Activated naive CD4-positive, alpha-beta T cell (primary cell): ENCODE measurements at places on chromosomes 7 and 10.
A peak's percentile ranks its signal among the peaks of the same experiment; 100 is the strongest.

GRCh38 chr10:121113911-121114310 lies 262.7 kb downstream of the WDR11 start:
- no peak for DNase-seq

GRCh38 chr10:73997461-73997786 lies 492 bp upstream of the VCL start:
- DNase-seq: peak; percentile 72

DNA sequence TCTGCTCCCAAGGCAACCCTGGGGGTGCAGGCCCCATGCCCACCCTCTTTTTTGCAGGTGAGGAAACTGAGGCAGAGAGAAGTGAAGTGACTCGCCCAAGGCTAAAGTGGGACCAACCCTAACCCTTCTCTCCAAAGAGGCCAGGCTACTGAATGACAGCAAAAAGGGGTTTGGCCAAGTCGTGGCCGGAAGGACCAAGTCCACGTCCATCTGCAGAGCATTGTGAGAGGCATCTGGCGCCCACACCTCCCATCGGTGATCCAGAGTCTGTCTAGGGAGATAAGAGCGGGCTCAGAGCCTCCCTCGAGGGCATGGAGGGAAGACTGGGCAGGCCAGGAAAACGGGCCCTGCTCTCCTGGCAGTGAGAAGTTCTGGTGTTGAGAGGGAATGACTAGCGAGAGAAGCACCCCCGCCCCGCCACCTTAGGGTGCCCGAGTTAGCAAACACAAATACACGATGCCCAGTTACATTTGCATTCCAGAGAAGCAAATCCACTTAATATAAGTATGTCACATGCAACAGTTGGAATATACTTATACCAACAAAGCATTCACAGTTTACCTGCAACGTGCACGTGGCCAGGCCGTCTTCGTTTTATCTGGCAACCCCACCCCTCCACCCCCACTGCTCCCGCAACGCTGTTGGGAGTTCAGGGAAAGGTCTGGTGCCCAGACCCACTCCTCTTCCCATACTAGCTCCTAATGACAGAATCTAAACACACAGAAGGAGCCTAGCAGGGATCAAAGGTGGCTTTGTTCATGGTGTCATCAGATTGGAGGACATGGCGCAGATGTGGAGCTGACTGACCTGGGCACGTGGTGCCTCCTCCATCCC lies 124.9 kb downstream of the OAT start:
- no peak for DNase-seq

DNA sequence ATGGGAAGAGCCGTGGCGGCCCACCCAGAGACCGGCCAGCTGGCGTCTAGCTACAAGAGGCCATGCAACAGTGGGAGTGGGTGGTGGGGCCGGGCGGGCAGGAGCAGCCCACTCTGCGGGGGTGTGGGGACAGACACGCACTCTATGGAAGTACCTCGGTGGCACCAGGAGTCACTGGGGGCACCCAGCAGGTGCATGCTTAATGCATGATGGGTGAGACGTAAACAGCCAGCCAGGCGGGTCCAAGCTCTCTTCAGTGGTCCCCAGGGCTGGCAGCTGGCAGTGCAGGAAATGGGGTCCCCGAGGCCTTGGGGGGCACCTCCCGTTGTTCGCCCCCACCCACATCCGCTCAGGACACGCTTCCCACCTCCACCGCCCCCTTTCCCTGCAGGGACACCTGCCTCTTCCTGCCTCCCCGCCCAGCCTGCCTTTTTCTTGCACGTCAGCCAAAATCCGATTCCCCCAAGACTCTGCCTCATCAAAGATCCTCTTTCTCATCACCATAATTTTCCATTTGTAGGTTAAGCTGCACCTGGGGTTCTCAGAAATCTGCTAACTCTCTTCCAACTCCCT lies 22.6 kb upstream of the PSMG3 start:
- DNase-seq: no peak

DNA sequence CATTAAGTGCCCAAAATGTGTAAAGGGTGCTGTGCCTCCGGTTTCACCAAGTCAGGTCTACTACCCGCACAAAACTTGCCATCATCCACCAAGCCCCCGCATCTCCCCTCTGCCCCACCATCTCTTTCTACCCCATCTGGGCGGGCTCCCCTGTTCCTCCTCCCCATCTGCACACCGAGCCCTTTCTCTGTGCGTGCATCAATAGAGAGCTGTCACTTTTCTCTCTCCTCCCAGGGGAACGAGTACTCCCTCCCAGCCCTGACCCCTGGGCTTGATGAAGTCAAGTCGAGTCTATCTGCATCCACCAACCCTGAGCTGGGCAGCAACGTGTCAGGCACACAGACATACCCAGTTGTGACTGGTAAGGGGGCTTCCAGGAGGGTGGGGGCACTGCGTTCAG lies 63.5 kb downstream of the PAX2 start:
- no peak for DNase-seq

- DNase-seq: no peak
These were observed 83.6 kb downstream of the TMEM106B start for GRCh38 chr7:12294701-12295100.
